ENCODE measurements at places on chromosomes 5 and 9.

DNA sequence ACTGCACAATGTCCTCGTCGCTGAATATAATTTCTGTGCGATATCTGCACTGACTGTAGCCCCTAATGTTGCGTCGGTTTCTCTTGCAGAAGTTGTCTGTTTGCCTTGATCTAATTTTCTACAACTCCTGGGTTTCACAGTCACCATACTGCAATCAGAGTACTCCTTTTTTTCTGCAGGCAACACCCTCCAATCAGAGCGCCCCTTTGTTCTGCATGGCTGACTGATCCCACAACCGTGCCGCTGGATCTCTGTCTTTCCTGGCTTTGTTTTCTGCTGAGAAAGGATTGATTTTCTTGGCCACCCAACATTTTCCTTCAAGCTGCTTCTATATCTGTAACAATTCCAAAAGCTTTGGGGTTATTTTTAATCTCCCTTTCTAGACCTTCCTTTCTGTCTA lies 182.2 kb upstream of the SMARCA2 start:
- DNase-seq = no peak

DNA sequence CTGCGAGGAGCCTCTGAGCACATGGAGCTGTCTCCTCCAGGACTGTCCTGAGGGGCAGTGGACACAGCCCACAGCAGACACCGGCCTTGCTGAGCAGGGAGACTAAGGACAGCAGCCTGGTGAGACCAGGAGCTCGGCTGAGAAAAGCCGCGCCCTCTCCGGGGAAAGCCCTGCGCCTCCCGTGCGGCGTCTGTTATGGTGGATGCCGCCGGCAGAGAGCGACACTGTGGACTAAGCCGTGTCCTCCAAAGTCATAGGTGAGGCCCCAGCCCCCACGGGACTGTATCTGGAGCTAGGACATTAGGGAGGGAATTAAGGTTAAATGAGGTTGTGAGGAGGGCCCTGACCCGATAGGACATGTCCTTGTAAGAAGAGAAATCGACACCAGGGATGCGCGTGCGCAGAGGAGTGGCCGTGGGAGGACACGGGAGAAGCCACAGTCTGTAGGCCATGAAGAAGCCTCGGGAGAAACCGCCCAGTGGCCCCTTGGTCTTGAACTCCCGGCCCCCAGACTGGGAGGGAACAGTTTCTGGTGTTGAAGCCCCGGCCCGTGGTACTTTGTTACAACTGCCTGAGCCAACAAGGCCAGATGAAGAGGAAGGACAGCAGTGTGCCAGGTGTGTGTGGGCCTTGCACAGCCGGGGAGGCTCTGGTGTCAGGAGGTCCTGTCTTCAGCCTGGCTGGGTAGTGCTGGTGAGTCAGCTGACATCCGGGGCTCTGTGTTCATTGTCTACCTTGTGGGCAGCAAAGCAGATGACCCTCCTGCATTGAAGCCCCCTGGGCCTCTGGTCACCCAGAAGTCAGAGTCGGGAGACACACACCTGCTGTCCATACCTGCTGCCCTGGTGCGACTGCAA lies 22.1 kb downstream of the MRPL36 start:
- peak; percentile 55 for DNase-seq

- no peak for DNase-seq
Measured at GRCh38 chr5:56550227-56550626, 265.1 kb upstream of the MAP3K1 start.

GRCh38 chr9:88645172-88645878 lies 110.3 kb downstream of the NXNL2 start:
- DNase-seq = no peak

DNA sequence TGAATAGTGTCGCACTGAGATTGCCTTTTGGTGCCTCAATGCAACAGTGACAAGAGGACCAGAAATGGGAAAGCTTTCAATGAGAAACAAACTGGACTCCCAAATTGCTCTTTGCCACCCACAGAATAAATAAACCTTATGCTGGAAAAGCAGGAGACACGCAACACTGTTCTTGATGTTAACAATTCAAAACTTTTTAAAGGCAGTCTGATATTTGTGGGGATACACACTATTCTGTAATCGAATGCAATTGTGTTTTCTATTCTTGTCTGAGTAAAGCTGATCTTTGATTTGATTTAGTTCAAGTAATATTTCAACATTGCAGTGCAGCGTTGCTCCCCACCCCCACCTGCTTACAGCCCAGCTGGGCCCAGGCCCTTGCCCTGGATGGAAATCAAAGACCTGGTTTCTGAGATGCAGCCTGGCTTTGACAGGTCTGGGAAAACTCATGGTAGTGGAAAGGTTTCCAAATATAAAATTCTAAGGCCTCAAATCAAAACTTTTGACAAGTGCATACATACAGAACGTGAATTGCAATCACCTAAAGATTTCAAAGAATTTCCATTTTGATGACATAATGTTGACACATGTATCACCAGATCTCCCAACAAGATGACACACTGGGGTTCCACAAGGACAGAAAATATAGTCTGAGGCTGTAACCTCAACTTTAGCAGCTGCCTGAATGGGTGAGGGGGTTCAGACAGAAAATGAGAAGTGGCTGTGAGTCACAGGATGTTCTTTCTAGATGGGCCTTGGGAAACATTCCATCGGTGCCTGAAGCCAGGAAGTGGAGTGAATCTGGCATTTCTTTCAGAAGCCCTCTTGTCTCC lies 55.1 kb downstream of the ABCA1 start:
- no peak for DNase-seq

- DNase-seq = no peak
Measured at GRCh38 chr5:82163452-82164175, 114.5 kb downstream of the RPS23 start.

GRCh38 chr9:12922224-12922866 lies 147.5 kb downstream of the LURAP1L start:
- DNase-seq = no peak
